ENCODE measurements at places on chromosomes 13 and 19.
A peak's percentile ranks its signal among the peaks of the same experiment; 100 is the strongest.

DNA sequence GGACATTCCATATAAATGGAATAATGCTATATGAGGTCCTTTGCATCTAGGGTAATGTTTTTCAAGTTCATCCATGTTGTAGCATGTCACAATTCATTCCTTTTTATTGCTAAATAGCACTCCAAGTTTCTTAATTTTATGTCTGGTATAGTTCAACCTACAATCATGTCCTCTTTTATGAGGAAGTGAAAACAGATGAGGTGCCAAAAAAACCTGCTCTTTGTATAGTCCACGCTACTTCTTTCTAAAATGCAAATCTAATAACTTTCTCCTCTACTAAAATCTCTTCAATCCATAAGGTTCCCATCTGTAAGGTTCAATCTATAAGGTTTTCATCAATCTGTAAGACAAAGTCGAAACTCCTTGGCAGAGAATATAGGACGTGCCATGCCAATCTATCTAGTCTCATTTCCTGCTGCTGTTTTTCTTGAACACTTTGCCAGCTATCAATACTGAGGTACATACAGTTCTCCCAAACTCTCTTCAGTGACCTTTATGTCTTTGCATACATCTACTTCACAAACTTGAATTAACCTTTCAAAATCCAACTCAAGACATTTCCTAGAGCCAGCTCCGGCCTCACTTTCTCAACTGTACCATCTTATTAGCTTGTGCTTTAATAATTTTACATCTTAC lies 33.7 kb downstream of the INTS6 start:
- DNase-seq: no peak

- no peak for DNase-seq
Measured at GRCh38 chr19:18425515-18426415, 6.6 kb downstream of the SSBP4 start.

- DNase-seq: no peak
Measured at GRCh38 chr19:5247957-5248705, 92.5 kb downstream of the PTPRS start.

DNA sequence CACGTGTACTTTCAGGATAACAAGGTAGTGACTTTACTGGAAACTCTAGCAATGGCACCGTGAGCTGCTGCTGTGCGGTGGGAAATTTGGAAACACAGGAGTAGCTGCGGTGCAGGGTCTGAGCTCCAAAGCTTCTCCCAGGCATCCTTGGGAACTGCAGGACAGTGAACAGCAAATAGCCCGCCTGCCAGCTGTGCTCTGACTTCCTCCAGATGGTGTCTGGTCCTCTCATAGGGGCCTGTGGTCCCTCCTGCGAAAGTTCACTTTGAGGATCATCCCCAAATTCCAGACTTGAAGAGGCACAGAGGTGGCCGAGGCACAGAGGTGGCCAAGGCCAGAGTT lies 287.3 kb upstream of the MAB21L1 start:
- no peak for DNase-seq

DNA sequence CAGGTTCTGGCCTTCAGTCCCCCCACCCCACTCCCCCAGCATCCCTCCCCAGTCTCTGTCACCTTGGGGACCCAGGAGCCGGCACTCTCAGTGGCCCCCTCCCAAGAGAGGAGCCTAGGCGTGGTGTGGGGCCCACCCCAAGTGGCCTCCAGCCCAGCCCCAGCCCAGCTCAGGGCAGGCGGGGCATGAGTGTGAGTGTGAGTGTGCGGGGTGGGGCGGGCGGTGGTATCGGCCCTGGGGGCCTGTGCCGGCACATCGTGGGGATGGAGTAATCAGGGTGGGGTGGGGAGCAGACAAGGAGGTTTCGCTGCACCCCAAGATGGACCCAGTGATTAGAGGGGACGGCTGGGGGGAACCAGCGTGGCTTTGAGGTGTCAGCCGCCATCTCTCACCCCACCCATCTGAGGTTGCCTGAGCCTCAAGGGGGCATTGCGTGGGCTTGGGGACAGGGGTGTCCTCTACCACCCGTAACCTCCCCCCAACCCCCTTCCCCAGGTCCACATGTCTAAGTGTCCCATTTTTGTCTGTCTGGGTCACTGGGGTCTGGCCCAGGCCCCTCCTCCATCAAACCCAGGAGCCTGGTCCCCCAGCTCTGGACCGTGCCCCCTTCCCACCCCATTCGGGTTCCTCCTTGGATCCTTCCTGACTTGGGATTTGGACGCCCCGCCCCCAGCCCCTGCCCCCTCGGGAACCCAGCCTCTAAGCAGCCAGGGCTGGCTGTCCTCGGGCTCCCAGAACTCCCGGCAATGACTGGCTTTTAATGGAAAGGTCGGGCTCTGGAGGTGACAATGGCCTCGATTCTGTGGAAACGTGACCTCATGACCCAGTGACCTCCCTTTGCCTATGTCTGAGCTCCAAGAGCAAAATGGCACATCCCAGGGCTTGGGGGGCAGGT lies 6.9 kb upstream of the SULT2B1 start:
- no peak for DNase-seq

GRCh38 chr19:10550336-10550735 lies 6.6 kb downstream of the ATG4D start:
- DNase-seq: no peak

- no peak for DNase-seq
Measured at GRCh38 chr13:69796256-69796655, 311.4 kb upstream of the ATXN8OS start.

GRCh38 chr13:48778610-48779009 lies 124.9 kb downstream of the CYSLTR2 start:
- DNase-seq: no peak

GRCh38 chr13:50842990-50843256 lies 569 bp downstream of the DLEU7 start:
- no peak for DNase-seq

DNA sequence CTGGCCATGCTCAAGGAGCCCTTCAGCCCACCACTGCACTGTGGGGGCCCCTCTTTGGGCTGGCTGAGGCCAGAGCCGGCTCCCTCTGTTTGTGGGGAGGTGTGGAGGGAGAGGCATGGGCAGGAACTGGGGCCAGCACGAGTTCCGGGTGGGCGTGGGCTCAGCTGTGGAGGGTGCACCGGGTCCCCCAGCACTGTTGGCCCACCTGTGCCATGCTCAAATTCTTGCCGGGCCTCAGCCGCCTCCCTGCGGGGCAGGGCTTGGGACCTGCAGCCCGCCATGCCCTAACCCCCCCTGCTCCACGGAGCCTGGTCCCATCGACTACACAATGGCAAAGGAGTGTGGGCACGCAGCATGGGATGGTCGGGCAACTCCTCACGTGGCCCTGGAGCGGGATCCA lies 38.8 kb upstream of the TNFRSF19 start:
- no peak for DNase-seq

DNA sequence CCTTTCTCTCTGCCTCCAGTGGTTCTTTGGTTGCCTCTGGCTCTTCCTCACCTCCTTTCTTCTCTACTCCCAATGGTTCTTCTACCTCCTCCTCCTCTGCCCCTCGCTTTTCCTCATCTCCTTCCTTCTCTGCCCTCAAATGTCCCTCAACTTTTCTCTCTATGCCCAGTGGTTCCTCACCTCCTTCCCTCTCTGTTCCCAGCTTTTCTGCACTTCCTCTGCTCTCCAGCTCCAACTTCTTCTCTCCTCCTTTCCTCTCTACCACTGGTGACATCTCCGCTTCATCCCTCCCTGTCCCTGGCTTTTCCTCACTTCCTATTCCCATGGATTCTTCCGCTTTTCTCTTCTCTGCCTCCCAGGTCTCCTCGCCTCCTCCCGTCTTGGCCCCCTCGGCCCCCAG lies 7.8 kb downstream of the PALM3 start:
- no peak for DNase-seq

GRCh38 chr13:108933061-108933460 lies 303.6 kb downstream of the MYO16 start:
- no peak for DNase-seq

GRCh38 chr19:41029524-41030432 lies 38.7 kb downstream of the CYP2B6 start:
- no peak for DNase-seq

- no peak for DNase-seq
Measured at GRCh38 chr19:35608251-35608650, 4.3 kb upstream of the HAUS5 start.

- no peak for DNase-seq
Measured at GRCh38 chr13:19591864-19592263, 30.5 kb upstream of the TPTE2 start.

- no peak for DNase-seq
Measured at GRCh38 chr19:50875795-50876422, 2.7 kb downstream of the KLK2 start.

- DNase-seq: no peak
Measured at GRCh38 chr19:1351381-1351851, 32.3 kb upstream of the NDUFS7 start.

- DNase-seq: no peak
Measured at GRCh38 chr13:73111331-73111730, 52.5 kb downstream of the KLF5 start.

GRCh38 chr13:44015811-44016210 lies 136.1 kb downstream of the LACC1 start:
- DNase-seq: no peak

- DNase-seq: no peak
Measured at GRCh38 chr19:391207-391557, 17.8 kb downstream of the C2CD4C start.

GRCh38 chr13:46211116-46211482 lies 629 bp upstream of the LRRC63 start:
- peak; percentile 49 for DNase-seq

DNA sequence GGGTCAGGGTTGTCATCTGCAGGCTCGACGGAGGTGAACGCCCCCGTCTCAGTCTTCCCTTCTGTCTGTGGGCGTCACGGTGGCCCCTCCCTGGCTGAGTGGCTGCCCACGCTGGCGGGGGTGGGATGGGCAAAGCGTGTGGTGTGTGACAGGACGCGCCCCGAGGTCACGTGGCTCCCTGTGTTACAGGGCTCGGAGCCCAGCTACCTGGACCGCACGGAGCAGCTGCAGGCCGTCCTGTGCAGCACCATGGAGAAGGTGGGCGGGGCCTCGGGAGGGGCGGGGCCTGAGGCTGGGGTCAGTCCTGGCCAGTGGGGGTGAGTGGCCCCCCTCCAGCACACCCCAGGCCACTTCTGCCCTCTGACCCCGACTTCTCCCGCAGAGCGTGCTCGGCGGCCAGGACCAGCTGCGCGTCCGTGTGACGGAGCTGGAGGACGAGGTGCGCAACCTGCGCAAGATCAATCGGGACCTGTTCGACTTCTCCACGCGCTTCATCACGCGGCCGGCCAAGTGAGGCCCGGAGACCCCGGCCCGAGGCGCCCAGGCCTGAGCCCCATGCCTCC lies 6.3 kb upstream of the GRIN3B start:
- DNase-seq: no peak

GRCh38 chr13:112881656-112882554 lies 87.1 kb upstream of the MCF2L start:
- no peak for DNase-seq

- no peak for DNase-seq
Measured at GRCh38 chr13:105448811-105449210, 1086.7 kb downstream of the EFNB2 start.

GRCh38 chr13:111283991-111284390 lies 36.5 kb upstream of the TEX29 start:
- no peak for DNase-seq

GRCh38 chr13:97352815-97353214 lies 81.2 kb upstream of the RAP2A start:
- DNase-seq: no peak

GRCh38 chr19:16057062-16057461 lies 19.2 kb upstream of the TPM4 start:
- no peak for DNase-seq

GRCh38 chr13:90233933-90234672 lies 1113.4 kb upstream of the MIR17HG start:
- DNase-seq: no peak

GRCh38 chr19:50639121-50640112 lies at the start of gene SYT3:
TSS of gene SYT3 (minus strand) at chr19:50639881. CDS start at chr19:50637411, 2,470 bp downstream.
- DNase-seq: peak; percentile 76

DNA sequence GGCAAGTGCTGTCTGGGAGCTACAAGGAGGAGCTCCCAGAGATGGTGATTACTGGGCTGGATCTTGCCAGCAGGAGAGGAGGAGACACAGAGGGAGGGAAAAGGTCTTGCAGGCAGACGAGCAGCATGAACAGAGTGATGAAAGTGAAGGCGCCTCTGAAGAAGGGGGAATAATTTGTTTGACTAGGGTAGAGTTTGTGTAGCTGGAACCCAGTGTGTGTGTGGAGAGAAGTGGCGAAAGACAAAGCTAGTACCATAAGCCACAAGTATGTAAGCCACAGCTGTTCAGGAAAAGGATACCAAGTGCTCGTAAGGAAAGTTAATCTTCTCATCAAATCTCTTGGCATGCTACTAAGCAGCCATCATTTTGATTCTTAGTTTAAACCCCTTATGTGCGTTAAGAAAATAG lies 5.4 kb downstream of the FLT1 start:
- DNase-seq: no peak

DNA sequence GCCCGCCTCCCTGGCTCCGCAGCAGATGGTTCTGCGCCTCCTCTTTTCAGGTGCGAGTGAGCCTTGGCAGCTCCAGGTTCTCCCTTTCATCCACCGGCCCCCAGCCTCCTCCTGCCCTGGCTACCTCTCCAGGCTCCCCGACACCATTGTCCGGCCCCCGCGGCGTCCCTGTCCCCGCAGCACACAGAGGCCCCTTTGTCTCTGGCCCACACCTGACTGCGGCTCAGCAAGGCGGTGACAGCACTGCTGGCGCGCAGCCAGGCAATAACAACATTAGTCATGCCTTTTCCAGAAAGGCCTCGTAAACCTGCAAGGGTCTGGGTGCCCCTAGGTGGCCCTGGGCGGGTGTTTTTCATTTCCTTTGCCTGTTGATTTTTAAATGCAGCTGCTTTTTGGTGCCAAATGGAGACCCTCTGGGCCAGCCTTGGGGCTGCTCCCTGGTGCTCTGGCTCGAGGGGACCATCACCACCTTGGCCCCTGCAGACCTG lies 73.2 kb upstream of the MEDAG start:
- DNase-seq: no peak

DNA sequence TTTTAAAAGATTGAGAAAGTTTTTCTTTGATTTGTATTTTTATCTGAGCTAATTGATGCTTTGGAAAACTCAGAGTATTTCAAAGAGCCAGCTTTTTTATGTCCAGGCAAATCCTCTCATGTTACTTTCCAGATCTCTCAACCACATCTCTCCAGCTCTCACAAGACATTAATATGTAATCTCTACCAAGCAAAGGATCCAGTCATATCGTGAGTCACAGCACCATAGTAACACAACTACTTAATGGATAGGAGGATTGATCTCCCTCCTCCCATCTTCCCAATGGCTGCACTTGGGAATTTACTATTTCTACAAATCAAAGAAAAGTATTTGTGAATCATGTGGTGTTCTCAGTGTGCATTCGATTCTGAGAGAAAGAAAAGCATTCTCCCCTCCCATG lies 63.3 kb downstream of the POU4F1 start:
- no peak for DNase-seq

- no peak for DNase-seq
Measured at GRCh38 chr19:31316201-31316951, 32.9 kb downstream of the TSHZ3 start.

DNA sequence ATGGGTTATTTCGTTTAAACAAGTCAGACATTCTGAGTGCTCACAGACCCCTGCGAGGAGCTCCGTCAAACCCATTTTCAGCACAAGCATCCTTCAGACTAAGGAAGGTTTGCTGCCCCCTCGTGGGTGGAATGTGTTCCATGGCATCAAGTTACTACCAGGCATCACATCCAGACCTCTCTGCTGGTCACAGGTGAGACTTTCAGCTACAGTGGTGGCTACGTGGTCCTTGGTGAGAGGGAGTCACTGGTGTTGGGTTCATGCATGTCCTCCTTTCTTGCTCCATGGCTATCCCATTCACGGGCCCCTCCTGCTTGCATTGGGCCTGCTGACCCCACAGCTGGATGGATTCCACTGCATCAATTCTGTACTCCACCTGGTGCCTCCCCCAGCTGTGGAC lies 9.1 kb upstream of the LILRB5 start:
- DNase-seq: peak; percentile 38

GRCh38 chr13:59356607-59357006 lies 807.1 kb downstream of the DIAPH3 start:
- DNase-seq: no peak

Measured in midbrain (tissue), 1 donor.